ENCODE measurements at places on chromosomes 1 and 21.

DNA sequence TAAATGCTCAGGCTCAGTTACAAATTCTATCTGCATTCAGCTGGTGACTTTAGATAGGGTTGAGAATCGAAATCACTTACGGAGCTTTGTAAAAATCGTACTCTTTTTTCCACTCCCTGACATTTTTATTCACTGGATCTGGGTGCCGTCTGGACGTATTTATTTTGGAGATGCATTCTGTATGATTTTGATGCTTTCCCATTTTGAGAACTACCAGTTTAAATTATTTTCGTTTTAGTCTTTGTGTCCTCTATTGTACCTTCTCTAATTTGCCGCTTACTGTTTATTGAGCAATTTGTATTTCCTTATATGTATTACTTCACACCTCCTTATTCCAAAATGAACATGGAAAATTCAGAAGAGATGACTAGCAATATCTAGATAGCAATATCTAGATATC, 96.2 kb downstream of the FASLG start:
- no peak for DNase-seq

DNA sequence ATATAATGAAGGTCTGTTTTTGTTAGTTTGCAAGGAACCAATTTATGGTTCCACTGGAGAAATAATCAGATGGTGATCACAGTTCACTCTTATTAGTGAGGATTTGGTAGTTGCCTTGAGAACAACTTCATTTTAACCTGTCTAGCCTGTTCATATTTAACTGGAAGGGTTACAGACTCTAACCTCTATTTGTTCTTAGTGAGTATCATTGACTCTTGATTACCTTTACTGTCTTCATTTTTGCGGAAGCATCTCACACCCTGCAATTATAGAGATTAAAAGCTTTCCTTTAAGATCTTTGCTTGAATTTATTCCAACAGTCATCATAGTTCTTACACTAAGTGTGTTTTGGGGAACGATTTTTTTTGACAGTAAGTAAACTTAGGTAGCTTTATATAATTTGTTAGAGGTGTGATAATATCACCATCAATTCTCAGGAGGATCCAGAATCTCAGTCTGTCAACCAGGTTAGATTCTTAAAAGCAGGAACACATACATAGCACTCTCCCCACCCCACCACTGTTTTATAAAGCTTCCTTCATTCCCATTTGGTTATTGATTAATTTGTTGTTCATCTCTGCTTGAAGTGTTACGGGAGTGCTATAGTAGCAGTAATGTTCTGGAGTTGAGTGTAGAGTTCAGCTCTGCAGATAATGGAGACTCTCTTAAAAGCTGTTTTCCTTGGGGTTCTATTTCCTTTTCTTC, 30.1 kb downstream of the B3GALT2 start:
- no peak for DNase-seq

DNA sequence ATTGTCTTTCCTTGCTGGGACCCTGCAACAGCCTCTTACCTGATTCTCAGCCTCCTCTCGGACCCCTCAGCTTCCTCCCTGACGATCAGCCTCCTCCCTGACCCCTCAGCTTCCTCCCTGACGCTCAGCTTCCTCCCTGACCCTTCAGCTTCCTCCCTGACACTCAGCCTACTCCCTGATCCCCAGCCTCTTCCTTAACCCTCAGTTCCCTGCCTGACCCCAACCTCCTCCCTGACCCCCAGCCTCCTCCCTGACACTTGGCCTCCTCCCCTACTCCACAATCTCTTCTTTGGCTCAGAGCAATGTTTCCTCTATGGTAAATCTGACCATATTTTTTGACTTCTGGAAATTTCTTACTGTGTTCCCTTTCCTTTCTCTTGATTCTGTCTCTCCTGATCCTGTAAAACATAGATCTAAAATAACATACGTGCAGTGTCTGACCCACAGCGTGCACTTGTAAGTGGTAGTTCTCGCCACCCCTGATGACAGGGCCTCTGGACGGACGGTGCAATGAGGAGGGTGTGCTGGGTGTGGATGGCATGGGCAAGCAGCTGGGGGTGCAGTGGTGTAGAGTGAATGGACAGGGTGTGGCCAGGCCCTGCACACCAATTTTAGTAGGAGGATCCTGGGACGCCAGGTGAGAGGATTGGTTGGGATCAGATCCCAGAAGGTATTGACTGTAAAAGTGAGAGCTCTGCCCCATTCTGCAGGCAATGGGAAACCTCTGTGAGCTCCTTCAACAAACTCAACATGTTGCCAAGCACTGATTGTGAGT, 264.1 kb downstream of the FOXD2 start:
- DNase-seq: no peak

DNA sequence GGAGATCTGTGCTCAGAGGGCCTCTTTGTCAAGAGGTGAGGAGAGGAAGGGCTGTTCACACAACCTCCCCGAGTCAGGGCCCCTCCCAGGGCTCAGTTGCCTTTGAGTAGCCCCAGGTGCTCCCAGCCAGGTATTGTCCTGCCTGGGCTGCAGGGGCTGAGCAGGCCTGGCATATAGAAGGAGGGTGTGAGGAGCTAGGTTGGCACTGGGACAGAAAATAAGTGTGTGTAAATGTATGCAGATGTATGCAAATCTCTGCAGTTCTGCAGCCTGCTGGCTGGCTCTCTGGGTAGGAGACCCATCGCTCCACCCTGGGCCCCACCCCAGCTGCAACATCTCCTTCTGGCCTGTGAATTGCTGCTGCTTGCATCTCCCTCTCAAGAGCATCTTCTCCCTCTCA, 52.4 kb downstream of the NAV1 start:
- no peak for DNase-seq

DNA sequence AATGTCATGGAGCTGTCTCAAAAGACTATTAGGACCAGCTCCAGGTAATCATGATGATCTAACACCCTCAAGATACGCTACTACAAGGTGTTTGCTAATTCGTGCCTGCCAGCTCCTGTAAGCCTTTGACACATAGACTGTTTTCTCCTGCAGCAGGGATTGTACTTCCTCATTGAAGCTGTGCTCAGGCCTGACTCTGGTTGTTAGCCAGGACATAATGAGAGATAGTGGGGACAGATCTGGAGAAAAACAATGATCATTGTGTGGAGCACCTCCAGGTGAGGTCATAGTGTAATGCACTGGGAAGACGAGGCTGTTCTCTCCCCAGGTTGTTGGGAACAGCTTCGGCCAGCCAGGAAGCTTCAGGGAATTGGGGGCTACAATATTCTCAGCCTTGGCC, 94.6 kb downstream of the SETD4 start:
- DNase-seq: no peak

- no peak for DNase-seq
Observed at GRCh38 chr1:182235604-182235951, 156.0 kb downstream of the GLUL start.

GRCh38 chr21:36257657-36258056, 62.3 kb upstream of the MORC3 start:
- DNase-seq: no peak

All from stimulated activated CD8-positive, alpha-beta memory T cell treated with anti-CD3 and anti-CD28 coated beads, Interleukin-4, amount 100 ng/mL, for 1 hour (primary cell).